ENCODE measurements at places on chromosomes 1 and 21.
A peak's percentile ranks its signal among the peaks of the same experiment; 100 is the strongest.

DNA sequence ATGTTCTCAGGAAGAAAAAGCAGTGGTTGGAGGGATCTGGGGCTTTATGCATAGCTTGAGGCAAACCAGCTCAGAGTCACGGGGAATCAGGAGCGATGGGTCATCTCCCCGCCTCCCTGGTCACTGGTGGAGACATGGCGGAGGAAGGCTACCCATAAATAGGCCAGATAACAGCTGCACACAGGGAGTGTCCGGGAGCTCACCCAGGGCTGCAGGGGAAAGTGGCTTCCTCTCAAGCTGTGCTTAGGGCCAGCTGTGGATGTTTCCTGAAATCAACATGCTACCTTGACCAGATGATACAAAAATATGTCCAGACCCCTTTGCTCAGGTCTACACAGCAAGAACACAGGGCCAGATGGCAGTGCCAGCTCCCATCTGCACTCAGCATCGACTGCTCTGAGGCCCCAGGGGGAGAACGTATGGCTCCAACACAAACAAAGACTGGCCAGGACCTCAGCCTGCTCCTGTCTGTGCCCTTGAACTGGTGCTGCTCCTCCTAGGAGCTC lies 27.1 kb upstream of the RERE start:
- H3K4me1 ChIP-seq, result no peaks in the 10 kb centered on the region
- DNase-seq, result no peak
- H3K27ac ChIP-seq, result no peak overlapping the region
- no peaks in the 10 kb centered on the region for H3K36me3 ChIP-seq
- peaks cover 17% of the 10 kb centered on the region for H3K27me3 ChIP-seq
- H3K4me3 ChIP-seq, result no peak overlapping the region

GRCh38 chr1:196535727-196536126 lies 72.5 kb downstream of the KCNT2 start:
- no peak overlapping the region for H3K27ac ChIP-seq
- H3K36me3 ChIP-seq, result no peaks in the 10 kb centered on the region
- peak; percentile 32 for DNase-seq
- no peaks in the 10 kb centered on the region for H3K4me1 ChIP-seq
- no peak overlapping the region for H3K4me3 ChIP-seq
- H3K27me3 ChIP-seq, result no peaks in the 10 kb centered on the region

- H3K4me1 ChIP-seq, result peaks cover 21% of the 10 kb centered on the region
- H3K27ac ChIP-seq, result no peak overlapping the region
- no peaks in the 10 kb centered on the region for H3K36me3 ChIP-seq
- no peaks in the 10 kb centered on the region for H3K27me3 ChIP-seq
- DNase-seq, result no peak
- no peak overlapping the region for H3K4me3 ChIP-seq
Observed at GRCh38 chr1:180562640-180563025, 3.9 kb downstream of the OVAAL start.

DNA sequence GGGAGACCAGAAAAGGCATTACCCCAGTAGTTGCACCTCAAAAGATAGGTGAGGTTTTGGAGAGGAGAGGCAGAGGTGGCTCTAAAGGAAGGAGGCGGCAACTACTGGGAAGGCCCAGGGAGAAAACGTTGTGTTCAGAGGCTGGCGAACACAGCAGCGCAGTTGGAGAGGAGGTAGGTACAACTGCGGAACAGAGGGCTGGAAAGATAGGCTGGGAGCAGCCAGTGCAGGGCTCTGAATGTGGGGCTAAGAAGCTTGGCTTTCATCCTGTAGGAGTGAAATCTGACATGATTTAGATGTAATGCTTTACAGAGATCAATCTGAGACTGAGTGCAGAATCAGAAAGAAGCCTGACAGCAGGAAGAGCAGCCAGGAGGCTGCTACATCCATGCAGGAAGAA lies 13.0 kb downstream of the RIMS3 start:
- no peak overlapping the region for H3K4me3 ChIP-seq
- H3K27me3 ChIP-seq, result peaks cover 22% of the 10 kb centered on the region
- no peak for DNase-seq

All from astrocyte (in vitro differentiated cells and primary cell).